Stimulated activated CD4-positive, alpha-beta T cell treated with anti-CD3 and anti-CD28 coated beads, TNF-alpha, amount 100 ng/mL, for 1 hour (primary cell): ENCODE measurements at places on chromosomes 7 and 10.

GRCh38 chr7:104986628-104987259, 27.3 kb upstream of the KMT2E start:
- no peak for DNase-seq

DNA sequence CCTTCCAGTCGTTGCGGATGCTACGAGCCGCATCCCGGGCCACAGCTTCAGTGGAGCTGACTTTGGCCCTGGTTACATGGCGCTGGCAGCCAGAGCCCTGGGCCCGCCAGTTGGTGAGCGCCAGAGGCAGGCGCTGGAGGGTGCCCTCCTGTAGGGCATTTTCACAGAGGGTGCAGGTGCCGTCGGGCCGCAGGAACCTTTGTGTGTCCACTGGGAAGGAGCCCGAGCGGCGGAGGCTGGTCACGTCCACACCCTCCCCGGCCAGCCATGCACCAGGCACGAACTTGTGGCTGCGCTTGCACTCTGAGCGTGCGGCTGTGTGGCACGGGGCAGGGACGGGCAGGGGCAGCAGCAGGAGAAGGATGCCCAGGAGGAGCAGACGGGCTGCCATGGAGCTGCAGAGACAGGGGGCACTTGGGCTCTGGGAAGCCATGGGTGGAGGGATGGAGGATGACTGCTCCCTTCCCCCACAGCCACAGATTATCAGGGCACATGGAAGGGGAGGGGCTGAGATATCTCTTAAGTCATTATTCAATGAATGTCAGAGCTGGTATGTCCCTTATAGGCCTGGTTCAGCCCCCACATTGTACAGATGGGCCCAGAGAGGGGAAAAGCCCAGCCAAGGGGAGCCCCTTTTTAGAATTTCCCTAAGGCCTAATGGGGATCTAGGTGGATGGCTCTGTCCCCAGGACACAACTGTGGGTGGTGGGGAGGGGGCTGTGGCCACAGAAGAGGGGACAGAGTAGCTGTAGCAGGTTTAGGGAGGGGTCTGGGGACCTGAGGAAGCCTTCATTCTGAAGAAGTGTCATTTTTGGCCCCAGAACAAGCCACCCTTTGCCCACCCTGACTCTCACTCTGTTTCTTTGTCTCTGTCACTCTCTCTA, 1.8 kb downstream of the PRF1 start:
- DNase-seq: no peak

DNA sequence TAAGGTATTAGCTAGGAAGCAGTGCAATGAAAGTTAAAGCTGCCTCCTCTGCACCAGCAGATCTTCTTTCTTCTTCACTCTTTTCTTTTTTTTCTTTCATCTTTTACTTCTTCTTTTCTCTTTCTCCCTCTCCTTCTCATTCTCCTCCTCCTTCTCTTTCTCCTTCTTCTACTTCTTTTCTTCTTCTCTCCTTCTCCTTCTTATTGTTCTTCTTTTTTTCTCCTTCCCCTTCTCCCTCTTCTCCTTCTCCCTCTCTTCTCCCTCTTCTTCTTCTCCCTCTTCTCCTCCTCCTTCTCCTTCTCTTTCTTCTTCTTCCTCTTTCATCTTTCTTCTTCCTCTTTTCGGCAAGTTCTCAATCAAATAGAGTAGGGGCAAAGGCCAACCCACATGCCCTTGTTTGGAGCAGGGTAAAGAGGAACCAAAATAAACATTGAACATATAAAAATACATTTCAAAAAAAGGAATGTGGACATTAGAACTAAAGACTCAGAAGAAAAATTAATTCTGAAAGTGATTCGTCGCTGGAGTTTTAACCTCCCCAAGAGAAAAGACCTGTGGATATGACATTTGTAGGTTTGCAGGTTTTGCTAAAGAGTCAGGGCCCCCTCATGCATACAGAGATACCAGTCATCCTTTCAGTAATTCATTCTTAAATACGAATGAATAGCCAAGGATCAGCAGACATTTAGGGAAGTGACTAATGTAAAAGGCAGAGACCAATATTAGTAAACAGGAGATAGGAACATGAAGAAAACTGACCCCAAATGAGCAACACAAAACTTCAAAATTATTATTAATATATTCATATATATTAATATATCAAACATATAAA, 93.0 kb upstream of the RSU1 start:
- no peak for DNase-seq

DNA sequence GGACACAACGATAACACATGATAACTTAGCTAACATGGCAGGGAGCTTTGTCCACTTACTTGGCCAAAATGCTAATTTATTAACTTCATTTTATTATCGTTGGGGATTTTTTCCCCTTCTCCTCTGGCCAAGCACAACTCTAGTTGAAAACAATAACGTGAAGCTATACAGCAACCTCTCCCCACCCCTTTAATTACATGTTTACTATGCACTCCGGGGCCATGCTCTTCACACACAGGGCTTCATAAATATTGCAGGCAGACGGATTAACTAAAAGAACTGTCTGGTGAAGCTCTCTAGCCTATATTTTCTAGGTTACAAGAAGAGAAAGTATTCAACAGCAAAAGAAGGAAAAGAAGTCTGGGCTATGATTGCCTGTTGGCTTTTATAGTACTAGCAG, 51.7 kb downstream of the XRCC2 start:
- DNase-seq: no peak

DNA sequence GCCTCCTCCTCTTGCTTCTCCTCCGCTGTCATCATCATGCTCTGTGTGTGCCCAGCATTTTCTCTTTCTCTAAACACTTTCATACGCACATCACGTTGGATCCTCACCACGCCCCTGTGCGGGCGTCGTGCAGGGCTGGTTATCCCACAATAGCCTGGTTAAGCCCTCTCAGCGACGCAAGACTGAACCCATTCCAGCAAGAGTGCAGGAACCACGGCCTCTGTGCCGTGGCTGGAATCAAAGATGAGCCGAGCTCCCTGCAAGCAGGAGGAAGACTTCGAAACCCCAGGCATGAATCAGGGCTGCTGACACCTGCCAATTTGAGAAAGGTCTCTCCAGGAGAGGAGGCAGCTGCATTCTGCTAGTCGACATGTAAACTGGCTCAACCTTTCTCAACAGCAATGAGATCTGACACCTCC, 74.8 kb upstream of the FOXK1 start:
- DNase-seq: no peak

DNA sequence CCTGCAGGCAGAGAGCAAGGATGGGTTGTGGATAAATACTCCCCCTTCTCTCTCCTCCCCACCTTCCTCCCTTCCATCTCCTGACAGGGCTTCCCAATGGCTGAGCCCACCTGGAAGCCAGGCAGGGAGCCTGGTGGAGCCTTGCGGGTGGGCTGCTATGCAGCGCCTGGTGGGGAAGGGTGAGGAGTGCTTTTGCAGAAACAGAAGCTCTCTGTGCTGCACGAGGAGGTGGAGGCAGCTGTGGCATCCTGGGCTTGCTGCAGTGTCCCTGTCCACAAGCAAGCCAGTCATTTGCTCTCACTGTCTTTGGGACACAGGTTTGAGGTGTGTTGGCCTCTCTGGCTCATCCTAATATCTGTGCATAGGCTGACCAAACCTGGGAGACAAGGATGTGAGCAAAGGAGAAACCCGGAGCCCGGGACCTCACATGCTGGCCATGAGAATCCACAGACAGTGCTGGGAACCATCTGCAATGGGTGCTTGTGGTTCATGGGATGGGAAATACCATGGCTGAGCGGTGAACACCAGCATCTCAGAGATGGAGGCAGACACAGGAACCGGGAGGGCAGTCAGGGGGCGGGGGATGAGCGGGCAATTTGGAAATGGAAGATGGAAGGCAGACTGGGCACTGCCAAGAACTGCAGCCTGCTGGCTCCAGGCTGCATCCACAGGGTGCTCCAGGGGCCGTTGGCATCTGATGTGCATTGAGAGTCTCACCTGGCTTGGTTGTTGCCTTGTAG, 364.2 kb downstream of the GLRX3 start:
- DNase-seq: no peak

DNA sequence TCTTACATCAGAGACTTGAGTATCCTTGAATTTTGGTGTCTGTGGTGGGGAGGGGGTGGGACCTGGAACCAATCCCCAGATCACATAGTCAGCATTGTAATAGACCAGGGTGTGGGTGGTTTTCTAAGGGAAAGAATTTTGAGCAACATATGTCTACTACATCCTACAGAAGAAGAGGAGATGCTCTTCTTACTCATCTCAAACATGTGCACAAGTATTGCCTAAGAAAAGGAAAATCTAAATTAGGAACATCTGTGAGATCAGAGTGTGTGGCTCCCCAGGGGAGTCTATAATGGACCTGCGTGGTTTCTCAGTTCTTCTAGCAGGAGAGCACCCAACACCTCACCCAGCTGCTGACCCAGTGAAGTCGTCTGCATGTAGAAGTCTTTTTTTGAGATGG, 148.8 kb downstream of the CCDC3 start:
- no peak for DNase-seq

DNA sequence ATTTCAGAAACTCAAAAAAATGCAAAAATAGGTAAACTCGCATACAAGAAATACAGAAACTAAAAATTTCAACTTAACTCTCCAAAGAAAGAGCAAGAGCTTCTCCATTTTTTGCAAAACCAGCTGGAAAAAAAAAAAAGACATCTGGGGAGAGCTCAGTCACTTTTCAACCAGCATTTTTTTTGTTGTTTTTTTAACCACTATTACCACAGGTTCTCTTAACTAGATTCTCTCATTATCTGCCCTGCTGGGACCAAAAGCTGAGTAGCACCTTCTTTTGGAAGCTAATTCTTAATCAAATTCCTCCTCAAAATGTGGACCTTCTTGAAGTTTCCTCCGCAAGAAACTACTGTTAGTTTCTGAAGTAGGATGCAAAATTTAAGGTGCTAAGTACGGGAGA, 14.2 kb downstream of the IGF2BP3 start:
- DNase-seq: no peak

- DNase-seq: no peak
Measured at GRCh38 chr7:130974794-130975193, 240.8 kb upstream of the KLF14 start.

- DNase-seq: no peak
Measured at GRCh38 chr10:30594077-30594476, 35.5 kb downstream of the LYZL2 start.

DNA sequence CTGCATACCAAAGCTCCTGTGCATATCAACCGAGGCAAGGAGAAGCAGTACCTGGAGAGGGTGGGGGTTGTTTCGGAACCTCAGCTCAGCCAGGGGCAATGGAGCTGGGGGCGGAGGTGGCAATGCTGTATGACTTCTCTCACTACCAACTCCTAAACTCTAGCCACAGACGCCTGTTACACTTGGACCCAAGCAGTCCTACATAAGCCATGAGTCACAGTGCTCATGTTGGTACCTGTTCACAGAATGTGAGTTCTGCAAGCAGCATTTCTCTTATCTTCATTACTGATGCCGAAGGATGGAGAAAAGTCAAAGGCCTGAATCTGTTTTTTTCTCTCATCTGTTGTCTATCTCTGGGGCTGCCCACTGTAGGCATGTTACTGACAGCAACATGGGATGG, 3.2 kb upstream of the RAB18 start:
- no peak for DNase-seq

DNA sequence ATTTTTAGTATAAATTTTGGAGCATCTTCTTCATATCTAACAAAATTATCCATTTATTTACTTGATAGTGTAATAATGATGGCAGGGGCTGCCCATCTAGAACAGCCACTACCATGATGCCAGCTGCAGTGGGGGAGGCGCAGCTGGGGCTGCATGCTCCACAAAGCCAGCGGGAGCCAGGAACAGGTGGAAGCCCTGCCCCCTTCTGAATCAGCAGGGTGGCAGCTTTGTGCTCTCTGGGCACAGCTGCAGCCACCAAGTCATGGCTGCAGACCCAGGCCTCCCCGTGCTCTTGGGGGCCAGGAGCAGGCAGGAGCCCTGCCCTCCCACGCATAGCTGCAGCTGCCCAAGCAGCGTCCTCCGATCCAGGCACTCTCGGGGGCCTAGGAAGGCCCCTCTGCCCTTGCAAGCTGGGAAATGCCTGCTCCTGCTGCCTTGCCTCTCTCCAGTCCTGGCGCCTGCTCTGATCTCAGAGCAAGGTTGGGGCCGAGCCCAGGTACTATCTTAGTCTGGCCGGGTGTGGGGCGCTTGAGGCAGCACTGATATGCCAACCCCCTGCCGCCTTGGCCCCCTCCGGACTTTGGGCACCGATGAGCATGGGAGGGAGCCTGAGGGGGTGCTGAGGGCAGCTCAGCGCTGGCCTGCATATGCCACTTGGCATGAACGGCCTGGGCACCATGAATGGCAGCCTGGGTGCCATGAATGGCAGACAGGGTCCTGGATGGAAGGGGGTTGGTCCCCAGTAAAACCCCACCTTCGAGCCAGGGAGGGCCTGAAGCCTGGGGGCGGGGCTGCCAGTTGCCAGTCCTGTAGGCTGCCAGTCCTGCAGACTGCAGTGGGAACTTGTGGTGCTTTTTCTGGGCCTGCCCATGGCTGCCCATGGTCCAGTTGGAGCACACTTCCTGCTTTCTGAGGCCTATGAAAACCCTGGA, 1110.8 kb upstream of the POT1 start:
- no peak for DNase-seq

DNA sequence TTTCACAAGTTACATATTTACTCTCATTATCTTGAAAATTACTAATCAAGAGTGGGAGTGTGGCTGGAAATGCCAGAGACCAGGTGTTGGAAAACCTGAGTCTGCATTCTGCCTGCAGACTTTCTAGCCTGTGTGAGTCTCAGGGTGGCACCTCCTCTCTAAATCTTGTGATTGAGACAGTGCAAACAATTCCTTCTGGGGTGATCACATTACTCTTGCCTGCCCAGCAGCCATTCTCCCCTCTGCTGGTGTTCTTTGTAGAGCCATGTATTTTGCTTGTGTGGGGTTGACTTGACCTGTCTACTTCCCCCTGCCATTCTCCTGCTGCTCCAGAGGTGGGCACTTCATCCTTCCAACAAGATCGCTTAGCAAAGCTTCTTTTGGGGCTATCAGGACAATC, 101.1 kb downstream of the RAPGEF5 start:
- DNase-seq: no peak

GRCh38 chr7:14209896-14210484, 220.5 kb upstream of the ETV1 start:
- DNase-seq: no peak

DNA sequence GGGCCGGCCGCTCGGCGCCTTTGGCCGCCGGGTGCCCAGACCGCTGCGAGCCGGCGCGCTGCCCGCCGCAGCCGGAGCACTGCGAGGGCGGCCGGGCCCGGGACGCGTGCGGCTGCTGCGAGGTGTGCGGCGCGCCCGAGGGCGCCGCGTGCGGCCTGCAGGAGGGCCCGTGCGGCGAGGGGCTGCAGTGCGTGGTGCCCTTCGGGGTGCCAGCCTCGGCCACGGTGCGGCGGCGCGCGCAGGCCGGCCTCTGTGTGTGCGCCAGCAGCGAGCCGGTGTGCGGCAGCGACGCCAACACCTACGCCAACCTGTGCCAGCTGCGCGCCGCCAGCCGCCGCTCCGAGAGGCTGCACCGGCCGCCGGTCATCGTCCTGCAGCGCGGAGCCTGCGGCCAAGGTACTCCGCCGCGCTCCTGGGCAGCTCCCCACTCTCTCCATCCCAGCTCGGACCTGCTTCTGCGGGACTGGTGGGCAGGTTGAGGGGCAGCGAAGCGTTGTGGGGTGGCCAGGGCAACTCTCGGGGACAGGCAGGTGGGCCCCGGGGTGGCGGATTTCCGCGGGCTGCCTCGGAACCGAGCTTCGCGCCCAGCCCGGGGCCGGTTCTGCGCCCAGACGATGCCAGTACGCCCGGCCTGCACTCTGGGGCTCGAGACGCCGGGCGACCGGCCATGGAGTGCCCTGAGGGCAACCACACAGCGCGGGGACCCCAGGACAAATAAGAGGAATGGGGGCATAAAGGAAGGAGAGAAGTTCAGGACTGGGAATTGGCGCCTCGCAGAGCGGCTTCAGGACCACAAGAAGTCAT, 578 bp downstream of the HTRA1 start:
- no peak for DNase-seq

- DNase-seq: no peak
Measured at GRCh38 chr7:141877365-141877764, 36.1 kb upstream of the PRSS37 start.
